ENCODE measurements at places on chromosomes 3 and 15.

GRCh38 chr15:89303986-89304385 lies 30.6 kb downstream of the POLG start:
- no peak for DNase-seq

- DNase-seq: no peak
Measured at GRCh38 chr3:144369129-144369879, 397.7 kb downstream of the DIPK2A start.

- DNase-seq: no peak
Measured at GRCh38 chr3:194330579-194330978, 20.5 kb downstream of the CPN2 start.

- DNase-seq: no peak
Measured at GRCh38 chr3:16130066-16130465, 44.4 kb upstream of the GALNT15 start.

GRCh38 chr15:89928421-89928820 lies 15.7 kb upstream of the ARPIN start:
- DNase-seq: no peak

DNA sequence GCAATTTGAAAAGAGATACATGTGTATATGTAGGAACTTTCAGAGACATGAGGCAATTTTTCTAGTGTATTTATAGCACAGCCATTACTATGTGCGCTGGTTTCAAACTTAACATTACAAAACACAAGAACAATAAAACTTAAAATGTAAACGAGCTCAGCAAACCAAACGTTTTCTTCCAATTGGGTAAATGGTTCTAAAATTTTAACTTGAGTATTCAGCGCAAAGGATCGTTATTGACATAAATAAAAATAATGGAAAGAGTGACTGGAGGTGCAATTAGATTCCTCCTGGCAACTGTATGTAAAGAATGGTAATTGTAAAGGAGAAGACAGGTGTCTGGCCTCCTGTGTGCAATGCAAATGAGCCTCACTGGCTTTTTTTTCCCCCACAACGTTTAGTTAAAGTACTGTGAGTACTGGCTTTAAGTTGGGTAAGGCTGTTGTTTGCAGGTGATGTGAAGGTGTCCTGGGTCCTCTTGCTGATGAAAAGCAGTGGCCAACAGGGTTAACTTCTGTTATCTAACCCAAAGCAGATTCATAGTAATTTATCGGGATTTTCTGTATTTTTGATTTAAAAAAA lies 14.1 kb upstream of the GADL1 start:
- no peak for DNase-seq

DNA sequence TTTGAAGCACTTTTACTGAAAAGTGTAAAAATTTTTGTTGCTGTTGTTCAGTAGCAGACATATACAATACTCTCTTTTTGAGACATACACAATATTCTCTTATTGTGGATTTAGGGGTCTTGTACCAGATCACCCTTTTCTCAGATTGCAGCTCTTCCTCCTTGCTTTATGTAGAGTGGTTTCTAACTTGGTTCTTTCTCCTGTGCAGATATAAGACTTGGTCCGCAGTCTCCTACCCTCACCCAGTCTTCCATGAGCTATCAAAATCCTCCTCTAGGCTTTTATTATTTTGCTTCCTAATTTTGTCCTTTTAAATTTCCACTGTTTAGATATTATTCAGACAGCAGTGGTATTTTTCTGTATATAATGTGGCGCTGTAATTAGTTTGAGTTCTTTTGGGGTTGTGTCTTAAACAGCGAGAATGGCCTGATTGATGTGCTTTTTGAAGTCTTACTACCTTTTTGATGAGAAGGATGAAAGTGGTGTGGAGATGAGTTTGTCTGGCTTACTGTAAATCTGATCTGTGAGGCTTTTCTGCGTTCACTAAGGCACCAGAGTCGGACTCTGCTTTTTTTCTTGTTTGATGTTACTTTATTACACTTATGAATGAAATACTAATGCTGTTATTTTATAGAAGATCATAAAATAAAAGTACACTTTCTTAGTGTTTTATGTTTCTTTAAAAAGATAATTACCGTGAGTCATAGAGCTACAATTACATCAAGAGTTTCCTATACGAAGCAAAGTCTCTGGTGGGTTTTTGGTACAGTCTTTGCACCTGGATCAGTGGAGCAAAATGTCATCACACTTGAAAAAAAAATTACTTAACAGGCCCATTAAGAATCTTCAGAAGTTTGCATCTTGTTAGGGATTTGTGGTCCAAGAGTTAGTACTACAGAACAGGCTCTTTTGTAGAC lies 27.8 kb downstream of the FNDC3B start:
- DNase-seq: no peak

DNA sequence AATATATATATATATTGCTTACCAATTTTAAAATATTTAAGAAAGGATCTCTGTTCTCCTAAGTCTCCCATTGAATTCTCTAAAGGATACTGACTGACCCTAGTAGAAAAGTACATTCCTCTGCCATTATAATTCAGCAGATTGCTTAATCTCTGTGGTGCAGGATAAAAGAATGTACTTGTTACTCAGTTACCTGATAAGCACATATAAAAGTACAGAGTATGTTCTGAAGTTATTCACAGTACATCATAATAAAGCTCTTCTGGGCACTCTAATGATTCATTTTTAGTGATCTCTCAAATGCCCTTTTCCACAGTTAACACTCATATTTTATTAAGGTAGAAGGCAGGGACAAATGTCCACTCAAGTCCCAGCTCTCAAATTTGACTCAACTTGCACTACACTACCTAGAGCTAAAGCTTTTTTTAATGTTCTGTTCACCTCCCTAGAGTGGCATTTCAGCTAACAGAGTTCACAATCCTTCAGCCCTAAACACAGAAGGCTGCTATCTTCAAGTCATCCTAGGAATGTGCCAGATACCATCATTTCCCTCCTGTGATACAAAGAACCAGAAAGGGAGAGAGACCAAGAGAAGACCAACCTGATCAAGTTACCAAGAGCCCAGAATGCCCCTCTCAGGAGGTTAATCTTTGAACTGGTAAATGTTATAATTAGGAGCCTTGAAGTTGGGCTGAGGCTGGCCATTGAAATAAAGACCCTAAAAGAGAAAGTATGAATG lies 53.3 kb downstream of the MEIS2 start:
- DNase-seq: no peak

GRCh38 chr3:50213373-50213772 lies 8.3 kb downstream of the SLC38A3 start:
- DNase-seq: no peak

DNA sequence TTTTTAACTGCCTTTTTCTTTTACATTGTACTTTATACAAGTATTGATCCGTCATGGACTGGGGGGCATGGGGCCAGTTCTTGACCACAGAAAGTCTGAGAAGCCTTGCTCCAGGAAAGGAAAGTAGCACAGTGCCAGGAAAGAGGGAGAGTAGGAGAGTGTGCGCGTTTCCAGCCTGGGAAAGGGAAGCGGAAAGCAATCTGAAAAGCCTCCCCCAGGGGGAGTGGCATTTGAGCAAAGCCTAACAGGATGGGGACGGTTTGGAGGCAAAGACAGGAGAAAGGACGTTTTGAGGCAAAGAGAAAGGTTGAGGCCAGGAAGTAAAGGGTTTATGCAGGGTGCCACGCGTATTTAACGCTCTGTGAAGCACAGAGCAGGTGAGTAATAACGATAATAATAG lies 116.9 kb downstream of the RORA start:
- DNase-seq: no peak

- DNase-seq: peak; percentile 41
Measured at GRCh38 chr3:134054231-134054630, 24.5 kb upstream of the SLCO2A1 start.

- DNase-seq: peak; percentile 40
Measured at GRCh38 chr15:31440754-31441311, 114.2 kb downstream of the KLF13 start.

DNA sequence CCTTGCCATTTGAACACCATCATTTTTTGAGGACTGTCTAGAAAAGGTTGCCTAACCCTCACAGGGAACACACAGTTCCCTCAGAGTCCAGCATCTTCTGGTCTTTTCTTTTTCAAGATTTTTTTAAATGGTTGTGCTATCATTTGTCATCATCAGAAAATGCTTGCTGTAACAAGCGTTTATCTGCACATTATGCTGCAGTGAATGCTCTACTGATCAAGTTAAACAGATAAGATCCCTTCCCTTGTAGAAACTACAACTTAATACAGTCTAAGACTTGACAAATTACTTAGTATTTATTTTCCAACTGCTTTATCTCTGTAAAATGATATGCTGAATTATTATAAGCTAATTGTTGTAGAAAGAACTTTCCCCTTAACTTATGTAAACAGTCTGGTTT lies 11.9 kb upstream of the ALPK3 start:
- no peak for DNase-seq

DNA sequence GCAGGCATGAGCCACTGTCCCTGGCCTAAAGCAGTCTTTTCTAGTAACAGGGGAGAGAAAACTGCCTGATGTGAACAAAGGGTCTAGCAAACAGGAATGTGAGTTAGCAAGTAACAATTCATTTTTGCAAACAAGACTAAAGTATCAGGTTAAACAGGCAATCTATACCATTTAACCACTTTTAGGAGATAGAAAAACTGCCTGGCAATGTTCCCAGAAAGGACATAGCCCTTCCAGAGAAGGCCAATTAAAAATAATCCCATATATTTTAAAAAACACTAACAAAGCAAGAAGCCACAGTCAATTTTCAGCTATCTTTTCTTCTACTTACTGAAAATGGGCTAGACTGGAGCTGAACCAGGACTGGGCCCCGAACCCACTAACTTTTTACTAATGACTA lies 6.3 kb downstream of the RBSN start:
- no peak for DNase-seq

DNA sequence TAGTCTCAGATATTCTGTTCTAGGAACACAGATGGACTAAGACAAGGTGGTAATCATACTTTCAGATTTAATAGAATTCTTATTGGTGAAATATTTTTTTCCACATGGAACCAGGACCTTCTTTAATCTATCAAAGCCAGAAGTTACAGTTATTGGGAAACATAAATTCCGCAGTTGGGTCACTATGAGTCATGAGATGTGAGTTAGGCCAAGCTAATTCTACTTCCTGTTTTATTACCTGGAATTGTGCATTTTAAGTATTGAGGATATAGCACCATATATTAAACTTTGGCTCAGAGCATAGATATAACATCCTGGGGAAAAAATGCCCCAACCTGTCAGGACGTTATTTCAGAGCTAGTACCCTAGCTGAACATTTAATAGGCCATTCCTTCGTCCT lies 96.4 kb upstream of the P3H2 start:
- no peak for DNase-seq

DNA sequence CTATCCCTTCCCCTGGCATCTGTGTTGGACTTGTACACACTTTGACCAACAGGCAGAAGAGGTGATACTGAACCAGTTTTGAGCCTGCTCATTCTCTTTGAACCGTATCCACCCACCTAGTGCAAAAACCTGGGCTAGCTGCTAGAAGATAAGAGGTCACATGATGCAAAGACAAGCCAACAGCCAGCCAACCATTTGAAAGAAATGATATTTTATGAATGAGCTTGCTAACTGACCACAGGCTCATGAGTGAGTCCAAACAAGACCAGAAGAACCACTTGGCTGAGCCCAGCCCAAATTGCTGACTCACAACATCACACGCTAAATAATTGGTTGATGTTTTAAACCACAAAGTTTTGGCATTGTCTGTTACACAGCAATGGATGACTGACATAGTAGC lies 74.0 kb upstream of the CTNNB1 start:
- DNase-seq: no peak

- no peak for DNase-seq
Measured at GRCh38 chr15:57387564-57388076, 11.3 kb downstream of the CGNL1 start.

DNA sequence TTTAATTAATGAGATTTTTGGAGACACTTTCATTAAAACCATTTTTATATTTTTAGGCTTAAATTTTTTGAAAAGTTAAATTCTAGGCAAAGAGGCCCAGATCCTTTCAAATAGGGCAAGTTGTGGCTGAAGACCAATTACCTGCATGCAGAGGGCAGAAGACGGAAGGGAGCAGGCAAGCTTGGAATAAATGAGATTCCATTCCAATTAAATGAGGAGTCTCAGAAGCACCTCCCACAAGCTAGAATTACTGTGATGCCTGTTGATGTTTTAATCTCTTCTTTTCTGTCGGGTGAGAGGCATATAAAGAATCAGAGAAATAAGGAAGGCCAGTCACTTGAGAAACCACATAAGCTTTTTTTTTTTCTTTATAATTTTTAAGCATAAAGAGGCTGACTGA lies 46.8 kb downstream of the KBTBD8 start:
- no peak for DNase-seq

GRCh38 chr3:189927975-189928895 lies 192.5 kb downstream of the P3H2 start:
- no peak for DNase-seq

GRCh38 chr3:4219227-4219568 lies 84.0 kb upstream of the SETMAR start:
- DNase-seq: no peak

GRCh38 chr15:51672155-51672687 lies 9.1 kb upstream of the SCG3 start:
- no peak for DNase-seq

GRCh38 chr3:38311476-38311875 lies 29.4 kb downstream of the SLC22A14 start:
- DNase-seq: no peak

DNA sequence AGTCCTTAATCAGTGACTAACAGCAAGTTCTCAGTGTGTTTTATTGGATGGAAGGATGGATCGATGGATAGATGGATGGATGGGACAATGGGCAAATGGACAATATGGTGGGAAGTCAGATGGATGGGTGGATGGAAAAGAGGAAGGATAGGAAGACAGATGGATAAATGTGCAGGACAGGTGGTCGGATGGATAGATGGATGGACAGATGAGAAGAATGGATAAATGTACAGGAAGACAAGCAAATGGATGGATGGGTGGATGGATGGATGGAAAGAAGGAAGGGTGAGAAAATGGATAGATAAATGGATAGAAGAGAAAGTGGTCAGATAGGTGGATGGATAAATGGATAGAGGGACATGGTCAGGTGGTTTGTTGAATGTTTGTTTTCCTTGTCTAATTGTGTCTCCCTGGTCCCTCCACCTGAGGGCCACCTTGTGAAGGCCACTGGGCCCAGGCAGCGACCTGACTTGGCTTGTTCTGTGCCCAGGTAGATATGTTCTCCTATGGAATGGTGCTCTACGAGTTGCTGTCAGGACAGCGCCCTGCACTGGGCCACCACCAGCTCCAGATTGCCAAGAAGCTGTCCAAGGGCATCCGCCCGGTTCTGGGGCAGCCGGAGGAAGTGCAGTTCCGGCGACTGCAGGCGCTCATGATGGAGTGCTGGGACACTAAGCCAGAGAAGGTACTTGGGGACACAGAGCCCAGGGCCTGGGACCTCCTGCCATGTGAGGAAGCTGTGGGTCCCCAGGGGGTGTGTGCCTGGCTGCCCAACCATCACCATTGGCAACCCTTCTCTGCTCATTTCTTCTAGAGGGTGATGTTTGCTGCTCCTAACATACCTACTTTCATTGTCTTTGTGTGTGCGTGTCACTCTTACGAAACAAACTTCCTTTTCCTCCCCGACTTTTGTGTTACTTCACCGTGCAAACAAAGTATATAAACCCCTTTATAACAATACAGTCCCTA lies 137.5 kb downstream of the LRRK1 start:
- no peak for DNase-seq

DNA sequence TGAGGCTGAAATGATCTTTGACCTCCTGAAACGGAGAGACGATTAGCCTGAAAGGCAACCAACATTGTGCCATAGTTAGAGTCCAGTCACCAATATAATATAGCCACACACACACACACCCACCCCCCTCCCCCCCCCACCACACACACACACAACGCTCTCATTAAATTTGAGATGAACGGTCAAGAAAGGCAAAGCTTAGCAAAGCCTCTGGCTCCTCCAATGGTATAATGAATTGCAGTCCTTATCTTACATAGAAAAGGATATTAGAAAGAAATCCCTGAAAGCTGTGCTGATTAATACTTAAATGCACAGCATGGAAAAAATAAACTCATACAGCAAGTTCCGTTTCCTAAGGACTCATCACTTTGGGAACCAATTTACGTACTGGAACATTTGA lies 876 bp upstream of the ZNF385D start:
- DNase-seq: no peak
